T-cell (primary cell): ENCODE measurements at places on chromosomes 5 and 9.
A peak's percentile ranks its signal among the peaks of the same experiment; 100 is the strongest.

DNA sequence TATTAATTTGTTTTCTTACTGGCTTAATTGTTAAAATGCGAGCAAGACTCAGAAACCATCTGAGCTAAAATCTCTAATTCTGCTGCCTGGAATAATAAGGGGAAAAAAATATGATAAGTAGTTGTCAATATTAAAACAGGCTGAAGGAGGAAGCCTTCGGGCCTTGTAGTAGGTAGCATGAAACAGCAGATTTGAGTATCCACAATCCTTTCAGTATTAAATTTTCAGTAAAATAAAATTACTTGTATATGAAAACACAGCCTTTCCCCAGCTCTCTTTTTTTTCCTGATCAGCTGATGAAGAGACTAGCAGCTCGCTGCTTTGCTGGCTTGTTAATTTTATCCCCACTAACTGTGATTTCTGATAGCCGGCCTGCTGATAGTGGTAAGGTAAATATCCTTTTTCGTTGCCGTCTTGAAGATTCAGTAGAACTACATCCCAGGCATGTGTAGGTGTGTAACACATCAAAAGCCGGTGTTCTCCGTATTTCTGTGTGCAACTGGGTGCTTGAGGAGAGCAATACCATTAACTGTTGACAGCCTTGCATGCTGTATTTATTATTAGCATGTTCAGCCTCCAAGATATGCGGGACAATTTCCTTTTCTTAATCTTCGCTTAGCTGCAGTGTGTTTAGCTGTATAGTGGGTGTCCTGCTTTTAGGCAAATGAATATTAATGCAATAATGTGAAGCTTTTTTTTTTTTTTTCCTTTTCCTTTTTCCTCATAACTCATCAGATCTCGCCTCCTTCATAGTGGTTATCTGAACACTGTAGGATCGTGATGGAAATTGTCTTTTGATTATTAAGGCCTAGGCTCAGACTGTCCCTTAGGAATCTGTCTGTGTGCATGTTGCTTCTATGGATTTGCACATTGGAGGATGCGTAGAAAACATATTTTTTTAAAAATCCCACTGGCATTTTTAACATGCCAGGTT, 144.6 kb downstream of the SMARCA2 start:
- DNase-seq, result no peak

GRCh38 chr9:129900263-129901027, 65.2 kb downstream of the USP20 start:
- no peak for DNase-seq

DNA sequence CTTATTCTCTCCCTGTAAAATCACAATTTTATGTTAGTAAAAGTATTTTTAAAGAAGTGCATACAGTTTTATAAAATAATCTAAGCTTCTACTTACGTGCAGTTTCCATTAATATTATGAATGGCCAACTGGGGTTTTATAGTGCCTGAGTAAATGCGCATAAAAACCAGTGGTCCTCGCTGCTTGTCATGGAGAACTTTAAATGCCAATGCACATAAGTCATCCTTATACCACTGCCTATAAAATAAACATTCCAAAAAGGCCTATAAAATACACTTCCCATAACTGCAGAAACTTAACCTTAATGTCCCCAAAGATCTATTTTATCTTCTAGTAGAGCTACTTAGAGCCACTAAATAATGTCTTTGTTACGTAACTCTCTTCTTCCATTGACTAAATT, 28.5 kb downstream of the GFM2 start:
- DNase-seq, result no peak

GRCh38 chr9:86792136-86792535, 155.2 kb downstream of the GAS1 start:
- DNase-seq, result no peak

DNA sequence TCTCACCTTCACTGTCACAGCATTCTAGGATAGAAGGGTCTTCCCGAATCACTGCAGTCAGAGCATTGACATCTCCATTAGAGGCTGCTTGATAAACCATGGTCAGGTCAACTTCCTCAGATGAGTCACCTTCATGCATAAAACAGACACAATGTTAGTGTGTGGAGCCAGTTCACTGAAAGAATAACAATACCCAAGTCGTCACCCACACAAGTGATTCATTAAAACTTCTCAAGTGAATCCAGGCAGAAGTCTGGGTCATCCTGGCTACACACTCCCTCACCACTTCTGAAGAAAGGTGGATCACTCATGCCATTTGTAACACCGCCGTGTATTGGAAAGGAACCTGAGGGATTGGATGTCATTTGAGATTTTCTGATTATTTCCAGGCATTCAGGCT, 49.6 kb downstream of the ANKRD55 start:
- DNase-seq, result no peak

GRCh38 chr5:1387059-1387755, 42.3 kb upstream of the CLPTM1L start:
- peak; percentile 23 for DNase-seq

- no peak for DNase-seq
Observed at GRCh38 chr9:120905315-120906164, 21.1 kb downstream of the TRAF1 start.

DNA sequence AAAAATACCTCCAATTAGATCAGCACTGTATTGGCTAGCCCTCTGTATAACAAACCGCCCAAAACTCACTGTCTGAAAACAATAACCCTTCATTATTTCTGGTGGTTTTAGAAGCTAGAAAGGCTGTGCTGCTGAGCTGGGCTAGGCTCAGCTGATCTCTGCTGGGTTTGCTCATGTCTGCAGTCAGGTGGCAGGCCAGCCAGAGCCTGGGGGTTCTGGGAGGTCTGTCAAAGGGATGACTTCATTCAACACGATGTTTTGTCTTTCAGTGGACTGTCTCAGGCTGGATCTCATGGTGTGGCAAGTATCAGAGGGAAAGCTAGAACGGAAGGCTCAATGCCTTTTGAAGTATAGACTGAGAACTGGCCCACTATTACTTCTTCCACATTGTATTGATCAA, 335.1 kb upstream of the DMAC1 start:
- no peak for DNase-seq

DNA sequence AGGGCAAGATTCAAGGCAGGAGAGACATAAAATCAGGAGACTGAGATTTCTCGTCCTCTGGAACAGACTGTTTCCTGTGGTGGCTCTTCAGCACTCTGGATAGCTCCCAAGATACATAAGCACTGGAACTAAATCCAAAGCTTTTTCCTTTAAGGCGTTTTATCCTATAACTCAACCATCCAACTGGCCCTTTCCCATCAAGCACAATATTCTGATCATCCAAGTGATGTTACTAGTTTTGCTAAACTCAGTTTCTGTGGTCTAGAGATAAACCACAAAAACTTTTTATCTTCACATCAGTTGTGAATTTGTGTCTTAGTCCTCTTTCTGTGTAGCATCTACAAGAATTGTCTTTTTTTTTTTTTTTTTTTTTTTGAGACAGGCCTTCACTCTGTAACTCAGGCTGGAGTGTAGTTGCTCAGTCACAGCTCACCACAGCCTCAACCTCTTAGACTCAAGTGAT, 299.4 kb downstream of the COX7C start:
- no peak for DNase-seq

DNA sequence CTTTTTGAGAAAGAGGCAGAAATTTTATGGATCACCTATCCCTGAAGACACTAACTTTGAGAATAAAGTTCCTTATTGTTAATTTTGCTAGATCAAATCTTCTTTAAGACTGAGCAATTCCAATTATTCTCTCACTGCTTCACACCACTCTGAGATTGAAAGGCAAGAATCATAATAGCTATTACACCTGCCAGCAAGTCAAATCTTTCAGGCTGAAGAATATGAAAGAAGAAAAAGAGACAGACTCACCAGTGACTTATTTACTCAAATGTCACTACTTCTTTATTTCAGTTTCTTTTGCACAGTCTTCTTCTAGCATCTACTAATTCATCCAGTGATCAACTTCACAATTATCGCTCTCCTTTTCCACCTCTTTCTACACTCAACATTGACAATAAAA, 35.9 kb upstream of the PLPPR1 start:
- DNase-seq, result no peak

DNA sequence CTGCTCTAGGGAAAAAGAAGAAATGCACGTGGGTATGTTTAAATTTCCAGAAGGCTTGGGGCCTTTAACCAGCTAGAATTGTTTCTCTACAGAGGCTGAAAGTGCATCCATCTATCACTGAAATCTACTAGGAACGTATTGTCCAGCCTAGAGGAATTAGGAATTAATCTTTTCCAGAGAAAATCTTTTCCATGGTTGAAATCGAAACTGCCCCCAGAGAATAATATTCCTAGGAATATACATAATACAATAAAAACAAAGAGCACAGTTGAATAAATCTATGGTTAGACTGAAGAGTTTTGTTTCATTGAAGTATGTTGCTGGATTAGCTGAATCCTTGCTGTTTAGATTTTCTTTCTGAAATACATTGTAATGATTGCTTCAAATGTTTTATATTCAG, 378.5 kb downstream of the PLK2 start:
- no peak for DNase-seq

- no peak for DNase-seq
Observed at GRCh38 chr5:122252319-122252718, 59.7 kb upstream of the SNCAIP start.

DNA sequence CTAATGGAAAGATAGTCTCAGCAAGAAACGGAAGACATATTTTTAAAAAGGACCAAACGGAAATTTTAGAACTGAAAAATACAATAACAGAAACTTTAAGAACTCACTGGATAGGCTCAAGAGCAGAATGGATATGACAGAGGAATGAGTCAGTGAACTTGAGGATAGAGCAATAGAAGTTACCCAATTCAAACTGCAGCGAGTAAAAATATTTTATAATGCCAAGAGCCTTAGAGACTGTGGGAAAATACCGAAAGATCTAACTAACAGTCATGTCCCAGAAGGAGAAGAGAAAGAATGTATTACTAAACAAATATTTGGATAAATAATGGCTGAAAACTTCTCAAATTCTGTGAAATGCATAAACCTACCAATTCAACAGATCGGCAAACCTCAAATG, 40.8 kb downstream of the ADAMTS2 start:
- no peak for DNase-seq

- no peak for DNase-seq
Observed at GRCh38 chr5:137938751-137939143, 49.5 kb downstream of the PKD2L2 start.

DNA sequence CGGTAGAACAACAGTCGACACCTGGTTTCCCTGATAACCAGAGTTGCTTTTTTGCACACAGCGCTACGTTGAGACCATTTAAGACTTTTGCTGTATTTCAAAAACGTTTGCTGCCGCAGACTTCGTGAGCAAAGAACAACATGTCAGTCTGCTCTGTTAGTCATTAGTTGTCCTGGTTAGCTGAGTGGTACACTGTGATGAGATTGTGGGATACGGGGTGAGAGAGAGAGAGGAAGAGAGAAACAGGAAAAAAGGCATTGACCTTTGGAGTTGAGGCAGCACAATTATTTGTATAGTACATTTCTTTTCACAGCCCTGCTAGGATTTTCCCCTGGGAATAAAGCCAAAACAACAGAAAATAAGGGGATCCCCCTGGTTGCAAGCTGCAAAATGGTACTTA, 306.1 kb upstream of the WWC1 start:
- DNase-seq, result no peak

- no peak for DNase-seq
Observed at GRCh38 chr5:132456987-132457361, 33.6 kb downstream of the IRF1 start.

DNA sequence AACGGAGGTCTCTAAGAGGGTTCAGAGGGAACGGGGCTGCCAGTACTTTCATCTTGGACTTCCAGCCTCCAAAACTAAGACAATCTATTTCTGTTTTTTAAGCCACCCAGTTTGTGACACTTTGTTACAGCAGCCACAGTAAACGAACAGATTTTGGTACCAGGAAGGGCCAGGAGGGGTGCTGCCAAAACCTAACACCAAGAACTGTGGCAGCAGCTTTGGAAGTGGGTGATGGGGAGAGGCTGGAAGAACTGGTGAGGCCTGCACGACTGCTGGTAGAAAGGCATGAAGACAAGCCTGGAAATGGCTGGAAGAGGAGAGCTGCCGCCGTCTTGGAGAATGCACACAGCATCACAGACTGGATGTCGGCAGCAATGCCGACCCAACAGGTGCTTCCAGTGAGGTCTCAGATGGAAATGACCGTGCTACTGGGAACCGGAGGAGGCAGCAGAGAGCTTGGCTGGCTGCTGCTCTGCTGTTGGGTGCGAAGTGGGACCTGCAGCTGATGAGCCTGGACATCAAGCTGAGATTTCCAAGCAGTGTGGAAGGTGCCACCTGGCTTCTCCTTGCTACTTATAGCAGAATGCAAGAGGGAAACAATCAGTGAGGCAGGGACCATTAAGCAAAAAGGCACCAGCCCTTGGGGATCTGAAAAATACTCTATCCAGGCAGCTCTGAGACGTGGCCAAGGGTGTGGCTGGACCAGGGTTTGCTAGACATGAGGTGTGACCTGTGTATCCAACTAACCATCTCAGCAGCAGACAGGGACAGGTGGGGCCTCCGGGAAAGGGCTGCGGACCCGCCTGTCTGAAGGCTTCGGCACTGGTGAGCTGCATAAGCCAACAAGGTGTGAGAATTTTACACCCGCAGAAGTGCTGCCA, 4.7 kb upstream of the TMEM210 start:
- no peak for DNase-seq

DNA sequence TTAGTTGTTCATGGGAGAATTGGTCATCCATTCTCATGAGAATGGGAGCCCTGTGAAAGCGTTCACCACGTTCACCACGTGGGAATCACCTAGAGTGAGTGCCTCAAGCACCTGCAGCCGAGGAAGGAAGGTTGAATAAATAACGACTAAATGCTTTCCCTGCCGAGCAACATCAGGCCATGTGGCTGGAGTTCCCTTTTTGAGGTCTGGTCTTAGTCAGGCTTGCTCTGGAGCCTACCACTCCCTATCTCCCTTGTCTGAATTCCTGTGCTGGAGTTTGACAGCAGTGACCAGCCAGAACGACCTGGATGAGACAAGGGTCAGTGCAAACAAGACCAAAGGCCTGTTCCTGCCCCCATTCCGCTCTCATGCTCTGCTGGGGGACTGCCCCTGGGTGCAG, 28.5 kb downstream of the KCNMB1 start:
- DNase-seq, result no peak

GRCh38 chr5:73126381-73126780, 6.0 kb downstream of the TMEM171 start:
- DNase-seq, result no peak

DNA sequence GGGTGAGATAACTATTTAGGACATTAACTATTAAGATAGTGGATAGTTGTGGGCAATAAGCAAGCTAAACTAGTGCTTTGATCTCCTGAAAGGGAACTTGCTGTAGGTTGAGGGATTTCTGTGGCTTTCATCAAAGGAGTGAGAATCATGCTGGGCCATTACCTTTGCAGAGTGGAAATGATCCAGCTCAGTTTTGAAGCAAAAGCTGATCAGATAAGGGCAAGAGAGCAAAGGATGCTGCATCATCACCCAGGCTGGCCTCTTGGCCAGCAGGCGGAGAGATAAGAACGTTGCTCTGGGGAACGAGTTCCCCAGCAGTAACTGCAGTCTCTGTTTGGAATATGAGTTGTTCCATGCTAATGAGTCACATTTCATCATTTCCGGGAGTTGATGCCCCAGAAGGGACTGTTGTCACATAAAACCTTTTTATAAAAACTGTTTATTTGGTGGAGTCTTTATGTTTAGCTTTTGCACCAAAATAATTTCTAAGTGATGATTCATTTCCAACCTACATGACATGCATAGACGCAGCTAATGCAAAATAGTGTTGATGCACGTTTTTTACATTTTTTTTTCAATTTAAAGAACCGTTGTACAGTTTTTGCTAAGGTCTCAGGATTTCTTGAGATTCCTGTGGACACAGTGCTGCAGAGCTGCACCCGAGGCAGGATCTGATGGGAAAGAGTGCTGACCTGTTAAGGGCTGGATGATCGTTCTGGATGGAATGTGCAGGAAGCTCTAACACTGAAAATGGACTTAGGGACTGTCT, 99.3 kb downstream of the ACTBL2 start:
- peak; percentile 11 for DNase-seq

- no peak for DNase-seq
Observed at GRCh38 chr9:72046630-72047456, 13.6 kb downstream of the C9orf57 start.
